Tongue (tissue), 3 donors: ENCODE measurements at places on chromosomes 3 and 15.
A peak's percentile ranks its signal among the peaks of the same experiment; 100 is the strongest.

GRCh38 chr3:105399611-105400010 is 32.9 kb downstream of the ALCAM start:
- peak; percentile 17 for DNase-seq

DNA sequence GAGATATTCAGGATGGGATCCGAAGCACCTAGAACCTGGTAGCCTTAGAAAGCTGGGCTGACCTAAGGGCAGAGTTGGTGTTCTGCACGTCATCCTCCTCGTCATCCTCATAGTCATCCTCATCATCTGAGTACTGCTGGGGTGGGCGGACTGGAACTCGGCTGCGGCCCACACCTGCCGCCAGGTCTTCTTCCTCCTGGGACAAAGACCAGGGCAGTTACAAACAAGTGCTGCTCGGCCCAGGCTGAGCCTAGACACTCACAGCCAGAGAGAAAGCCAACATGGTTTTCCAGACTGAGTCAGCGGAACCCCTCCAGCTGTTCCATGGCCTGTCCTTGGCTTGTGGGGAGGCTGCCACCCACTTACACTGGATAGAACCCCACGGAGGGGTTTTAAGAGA is 40.5 kb downstream of the SEMA3G start:
- DNase-seq, result no peak

GRCh38 chr3:43256714-43257461 is 29.5 kb upstream of the SNRK start:
- no peak for DNase-seq

DNA sequence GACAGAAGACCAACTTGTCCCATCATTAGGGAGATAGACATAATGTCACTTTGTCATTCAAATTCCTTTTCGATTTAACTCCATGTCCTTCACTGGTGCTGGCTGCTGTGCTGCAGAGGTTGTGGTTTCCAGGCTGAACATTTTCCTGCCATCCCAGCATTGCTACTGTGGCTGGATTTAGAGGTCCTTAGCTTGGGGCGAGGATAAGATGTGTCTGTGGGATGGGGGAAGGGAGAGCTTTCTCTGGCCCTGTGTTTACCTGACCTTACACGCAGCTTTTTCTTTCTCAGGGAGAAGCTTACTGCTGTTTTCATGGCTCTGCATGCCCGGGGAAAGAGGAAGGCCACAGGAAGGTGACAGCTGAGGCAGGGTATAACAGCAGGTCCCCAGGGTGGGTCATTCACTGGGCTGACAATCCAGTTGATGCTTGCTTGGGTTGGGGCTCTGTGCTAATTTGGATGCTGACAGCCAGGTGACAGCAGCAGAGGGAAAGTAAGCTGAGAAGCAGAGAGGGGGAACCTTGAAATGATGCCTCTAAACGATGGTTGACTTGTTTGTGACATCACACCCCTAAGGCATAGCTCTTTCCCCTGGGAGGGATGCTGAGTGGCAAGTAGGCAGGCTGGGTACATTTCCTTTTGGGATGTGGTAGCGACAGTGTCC is 326.9 kb upstream of the CTNNB1 start:
- DNase-seq, result no peak

DNA sequence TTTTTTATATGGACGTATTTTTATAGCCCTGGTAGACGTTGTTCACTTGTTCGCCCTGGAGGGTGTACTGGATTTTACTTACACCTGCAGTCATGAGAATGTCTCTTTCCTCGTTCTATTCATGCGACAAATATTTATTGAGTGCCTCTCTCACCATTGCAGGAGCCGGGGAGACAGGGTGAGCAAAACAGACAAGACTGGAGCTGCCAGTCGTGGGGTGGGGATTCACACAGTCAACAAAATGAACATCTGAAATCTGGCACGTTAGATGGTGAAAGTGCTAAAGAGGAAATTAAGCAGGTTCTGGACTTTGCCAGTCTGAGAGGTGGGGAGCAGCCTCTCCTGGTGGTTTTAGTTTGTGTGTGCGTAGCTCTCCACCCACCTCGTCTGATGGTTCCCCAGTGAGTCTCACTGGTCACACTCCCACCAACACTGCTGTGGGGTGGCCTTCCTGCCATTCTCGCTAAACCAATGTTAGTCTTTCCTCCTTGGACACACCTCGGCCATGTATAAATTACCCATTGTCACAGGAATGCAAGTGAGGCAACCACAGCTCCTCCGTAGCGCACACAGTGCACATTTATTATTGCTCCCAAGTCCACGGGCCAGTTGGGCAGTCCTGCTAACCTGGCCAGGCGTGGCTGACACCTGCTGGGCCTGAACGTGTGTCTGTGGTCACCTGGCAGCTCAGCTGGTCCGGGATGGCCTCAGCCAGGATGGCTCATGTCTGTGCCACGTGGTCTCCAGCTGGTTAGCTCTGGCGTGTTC is 31.5 kb downstream of the FBLN2 start:
- peak; percentile 45 for DNase-seq

GRCh38 chr3:188646592-188646991 is 492.6 kb downstream of the LPP start:
- peak; percentile 44 for DNase-seq

DNA sequence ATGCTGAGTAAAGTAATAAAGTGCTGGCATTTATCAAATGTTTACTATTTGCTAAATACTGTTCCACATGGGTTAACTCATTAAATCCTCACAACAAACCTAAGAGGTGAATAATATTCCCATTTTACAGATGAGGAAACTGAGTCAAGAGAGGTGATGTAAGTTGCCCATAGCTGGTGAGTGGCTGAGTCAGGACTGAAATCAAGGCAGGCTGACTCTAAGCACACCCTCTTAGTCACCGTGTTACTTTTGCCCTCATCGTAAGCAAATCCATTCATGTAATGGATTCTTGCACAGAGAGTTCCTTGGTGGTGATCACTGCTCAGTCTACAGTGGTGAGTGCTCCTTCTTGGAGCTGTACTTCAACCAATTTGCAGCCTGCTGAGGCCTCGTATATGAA is 28.9 kb upstream of the PTX3 start:
- no peak for DNase-seq

DNA sequence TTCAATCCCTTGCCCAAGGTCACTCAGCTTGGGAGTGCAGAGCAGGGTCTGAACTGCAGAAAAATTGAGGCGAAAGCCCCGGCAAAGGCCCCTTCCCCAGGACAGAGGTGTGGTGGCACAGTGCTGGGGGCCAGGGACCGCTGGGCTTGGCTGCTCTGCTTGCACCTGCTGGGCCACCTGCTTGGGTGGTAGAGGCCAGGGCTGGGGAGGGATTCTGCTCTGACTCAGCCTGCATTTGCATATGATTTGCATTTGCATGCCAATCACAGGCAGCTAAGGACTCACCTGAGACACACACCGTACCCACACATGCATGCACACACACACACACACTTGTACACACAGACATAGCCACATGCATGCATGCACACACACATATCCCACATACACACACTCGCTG is 9.9 kb downstream of the GRM2 start:
- no peak for DNase-seq

GRCh38 chr15:36591536-36592411 is 12.3 kb downstream of the CDIN1 start:
- DNase-seq, result no peak

GRCh38 chr3:136653628-136654027 is 98.5 kb downstream of the STAG1 start:
- no peak for DNase-seq

DNA sequence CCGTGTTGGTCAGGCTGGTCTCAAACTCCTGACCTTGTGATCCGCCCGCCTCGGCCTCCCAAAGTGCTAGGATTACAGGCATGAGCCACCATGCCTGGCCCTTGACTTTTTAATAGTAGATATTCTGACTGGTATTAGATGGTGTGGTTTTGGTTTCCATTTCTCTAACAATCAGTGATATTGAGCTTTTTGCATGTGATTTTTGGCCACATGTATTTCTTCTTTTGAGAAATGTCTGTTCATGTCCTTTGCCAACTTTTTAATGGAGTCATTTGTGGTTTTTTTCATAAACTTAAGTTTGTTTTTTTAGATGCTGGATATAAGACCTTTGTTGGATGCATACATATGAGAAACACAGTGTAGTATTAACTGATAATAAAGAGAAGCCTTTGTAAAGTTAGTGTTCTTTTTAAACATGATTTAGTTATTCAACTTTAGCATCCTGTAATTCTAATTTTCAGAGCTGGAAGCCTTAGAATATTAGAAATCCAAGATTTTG is 280.8 kb downstream of the RBMS3 start:
- no peak for DNase-seq

- no peak for DNase-seq
Observed at GRCh38 chr3:119918992-119919933, 137.4 kb downstream of the NR1I2 start.

DNA sequence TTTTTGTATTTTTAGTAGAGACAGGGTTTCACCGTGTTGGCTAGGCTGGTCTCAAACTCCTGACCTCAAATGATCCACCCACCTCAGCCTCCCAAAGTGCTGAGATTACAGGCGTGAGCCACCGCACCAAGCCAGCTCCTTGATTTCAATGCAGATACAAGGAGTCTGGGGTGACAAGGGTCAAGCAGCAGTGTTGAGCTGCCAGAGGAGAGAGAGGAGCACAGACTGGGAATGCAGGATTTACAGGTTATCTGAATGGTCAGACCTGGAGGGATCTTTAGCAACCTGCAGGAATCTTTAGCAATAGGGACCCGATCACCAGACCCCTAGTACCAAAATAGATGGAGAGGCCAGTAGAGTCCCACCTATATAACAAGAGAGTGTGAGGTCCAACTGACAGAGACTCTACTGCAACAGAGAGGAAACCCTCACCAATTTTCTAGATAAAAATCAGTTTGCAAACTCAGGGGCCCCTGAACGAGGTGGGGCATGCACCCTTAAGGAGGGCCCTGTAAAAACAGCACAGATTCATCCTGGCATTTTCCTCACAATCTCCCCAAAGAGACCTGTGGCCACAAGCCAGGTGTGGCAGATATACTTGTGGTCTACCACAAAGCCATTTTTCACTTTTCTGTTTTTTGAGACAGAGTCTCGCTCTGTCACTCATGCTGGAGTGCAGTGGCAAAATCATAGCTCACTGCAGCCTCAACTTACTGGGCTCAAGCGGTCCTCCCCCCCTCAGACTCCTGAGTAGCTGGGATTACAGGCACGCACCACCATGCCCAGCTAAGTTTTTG is 10.7 kb upstream of the SHISA5 start:
- no peak for DNase-seq

DNA sequence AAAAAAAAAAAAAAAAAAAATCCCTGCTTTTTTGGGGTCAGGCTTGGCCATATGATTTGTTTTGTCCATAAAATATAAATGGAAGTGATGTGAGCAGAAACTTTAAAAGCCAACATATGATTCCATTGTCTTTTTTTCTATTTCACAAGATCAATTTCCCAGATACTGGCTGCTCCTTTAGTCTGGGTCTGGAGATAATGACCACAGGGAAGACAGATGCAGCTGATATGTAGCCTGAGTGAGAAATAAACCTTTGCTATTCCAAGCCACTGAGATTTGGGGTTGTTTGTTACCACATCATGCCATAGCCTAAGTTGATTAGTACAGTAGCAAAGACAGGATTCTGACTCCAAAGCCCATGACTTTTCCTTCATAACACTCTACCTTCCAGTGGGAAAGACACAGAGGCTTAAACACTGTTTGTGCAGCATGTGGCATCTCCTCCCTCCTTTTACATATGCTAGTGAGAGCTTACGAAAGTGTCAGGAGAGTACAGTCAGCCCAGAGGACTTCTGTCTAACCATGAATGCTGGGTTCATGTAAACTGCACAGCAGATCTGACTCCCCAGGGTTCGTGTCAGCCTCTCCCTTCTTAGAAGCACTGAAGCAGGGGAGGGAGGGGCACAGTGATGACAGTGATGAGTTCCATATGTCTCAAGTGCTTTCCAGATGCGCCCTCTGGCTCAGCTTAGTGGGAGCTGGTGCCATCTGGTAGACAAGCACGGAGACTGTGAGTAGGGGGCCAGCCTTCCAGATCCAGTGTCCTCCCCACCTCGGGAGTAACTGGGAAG is 36.7 kb upstream of the SLC7A14 start:
- peak; percentile 79 for DNase-seq

GRCh38 chr3:100546020-100546744 is 53.8 kb downstream of the TMEM45A start:
- no peak for DNase-seq

DNA sequence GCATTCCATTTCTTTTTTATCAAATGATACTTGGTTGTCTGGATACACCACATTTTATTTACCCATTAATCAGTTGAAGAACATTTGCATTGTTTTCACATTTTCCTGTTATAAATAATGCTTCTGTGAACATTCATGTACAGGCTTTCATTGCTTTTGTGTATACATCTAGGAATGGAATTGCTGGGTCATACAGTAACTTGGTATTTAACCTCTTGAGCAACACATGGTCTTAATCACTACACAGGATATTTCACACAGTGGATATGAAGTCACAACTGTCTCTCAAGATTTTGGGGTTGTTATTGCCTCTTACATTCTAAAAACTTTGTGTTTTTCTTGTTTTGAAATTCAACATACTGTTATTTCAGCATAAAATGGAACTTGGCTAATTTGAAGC is 48.2 kb downstream of the C3orf85 start:
- DNase-seq, result no peak

- no peak for DNase-seq
Observed at GRCh38 chr15:70530503-70530902, 232.9 kb downstream of the UACA start.

- no peak for DNase-seq
Observed at GRCh38 chr3:72109327-72110259, 324.6 kb upstream of the PROK2 start.

DNA sequence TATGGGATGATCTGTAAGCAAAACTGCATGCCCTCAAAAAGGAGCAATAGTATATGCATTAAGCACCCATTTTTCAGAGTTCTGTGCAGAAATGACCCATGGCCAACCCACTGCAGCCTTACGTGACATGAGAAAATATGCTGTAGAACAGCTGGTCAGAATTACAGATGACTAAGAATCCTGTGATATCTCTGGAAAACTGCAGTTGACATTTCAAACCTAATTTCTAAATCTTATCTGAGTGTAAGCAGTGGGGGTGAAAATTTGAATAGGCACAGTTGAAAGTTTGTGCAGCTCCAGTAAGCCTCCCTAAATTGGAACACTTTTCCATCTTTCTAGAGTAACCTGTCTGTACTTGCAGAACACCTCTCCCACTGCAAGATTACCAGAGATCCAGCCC is 28.7 kb upstream of the COL6A6 start:
- no peak for DNase-seq

DNA sequence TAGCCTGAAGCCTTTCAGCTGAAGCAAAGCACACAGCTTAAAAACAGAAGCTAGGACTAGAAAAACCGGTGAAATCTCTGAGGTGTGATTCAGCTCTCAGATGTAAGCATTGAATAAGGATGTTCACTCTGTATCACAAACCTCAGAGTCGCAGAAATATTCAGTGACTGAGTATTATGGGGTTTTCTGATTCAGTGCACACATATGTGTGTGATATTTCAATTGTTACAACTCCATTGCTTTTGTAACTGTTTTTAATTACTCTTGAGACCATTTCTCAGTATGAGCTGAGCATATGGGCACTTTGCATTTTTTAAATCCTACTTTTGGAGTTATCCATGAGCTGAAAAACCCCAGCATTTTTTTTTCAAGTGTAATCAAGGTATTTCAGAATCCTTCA is 868.8 kb downstream of the NTRK3 start:
- DNase-seq, result no peak

- DNase-seq, result no peak
Observed at GRCh38 chr3:187973977-187974870, 179.7 kb upstream of the LPP start.

GRCh38 chr3:156741935-156742334 is 67.5 kb downstream of the TIPARP start:
- DNase-seq, result no peak
